ENCODE measurements at places on chromosomes 2 and 18.

DNA sequence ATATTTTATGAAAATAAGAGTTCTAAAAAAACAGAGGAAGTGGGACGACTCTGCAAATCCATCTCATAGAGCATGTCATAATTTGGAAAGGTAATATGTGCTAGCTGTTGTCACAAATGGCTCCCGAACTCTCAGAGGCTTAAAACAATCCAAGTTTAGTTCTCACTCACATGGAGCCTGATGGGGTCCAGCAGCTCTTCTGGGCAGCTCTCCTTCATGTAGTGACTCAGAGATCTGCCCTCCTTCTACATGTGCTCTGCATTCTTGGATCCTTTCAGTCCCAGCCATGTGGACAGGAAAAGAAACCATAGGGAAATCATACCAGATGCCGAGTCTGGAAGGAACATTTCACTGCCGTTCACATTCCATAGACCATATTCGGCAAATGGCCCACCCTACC lies 180.1 kb upstream of the APCDD1 start:
- DNase-seq, result no peak

DNA sequence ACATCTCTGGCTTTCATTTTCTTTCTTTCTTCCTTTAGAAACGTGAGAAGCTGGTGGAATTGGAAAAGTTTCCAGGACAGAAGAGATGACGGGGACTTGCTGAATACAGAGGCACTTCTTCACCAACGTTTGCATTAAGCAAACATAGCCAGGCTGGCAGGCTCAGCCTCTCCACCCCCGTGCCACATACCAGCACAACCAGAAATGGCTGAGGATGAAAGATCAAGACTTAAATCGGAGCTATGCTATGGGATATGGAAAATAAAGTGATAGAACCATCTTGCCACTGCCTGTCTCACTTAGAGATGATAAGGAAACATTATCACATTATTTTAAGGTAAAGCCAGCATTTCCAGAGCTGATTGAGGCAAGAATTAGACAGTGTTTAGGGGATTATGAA lies 483.3 kb downstream of the BCL11A start:
- DNase-seq, result no peak

DNA sequence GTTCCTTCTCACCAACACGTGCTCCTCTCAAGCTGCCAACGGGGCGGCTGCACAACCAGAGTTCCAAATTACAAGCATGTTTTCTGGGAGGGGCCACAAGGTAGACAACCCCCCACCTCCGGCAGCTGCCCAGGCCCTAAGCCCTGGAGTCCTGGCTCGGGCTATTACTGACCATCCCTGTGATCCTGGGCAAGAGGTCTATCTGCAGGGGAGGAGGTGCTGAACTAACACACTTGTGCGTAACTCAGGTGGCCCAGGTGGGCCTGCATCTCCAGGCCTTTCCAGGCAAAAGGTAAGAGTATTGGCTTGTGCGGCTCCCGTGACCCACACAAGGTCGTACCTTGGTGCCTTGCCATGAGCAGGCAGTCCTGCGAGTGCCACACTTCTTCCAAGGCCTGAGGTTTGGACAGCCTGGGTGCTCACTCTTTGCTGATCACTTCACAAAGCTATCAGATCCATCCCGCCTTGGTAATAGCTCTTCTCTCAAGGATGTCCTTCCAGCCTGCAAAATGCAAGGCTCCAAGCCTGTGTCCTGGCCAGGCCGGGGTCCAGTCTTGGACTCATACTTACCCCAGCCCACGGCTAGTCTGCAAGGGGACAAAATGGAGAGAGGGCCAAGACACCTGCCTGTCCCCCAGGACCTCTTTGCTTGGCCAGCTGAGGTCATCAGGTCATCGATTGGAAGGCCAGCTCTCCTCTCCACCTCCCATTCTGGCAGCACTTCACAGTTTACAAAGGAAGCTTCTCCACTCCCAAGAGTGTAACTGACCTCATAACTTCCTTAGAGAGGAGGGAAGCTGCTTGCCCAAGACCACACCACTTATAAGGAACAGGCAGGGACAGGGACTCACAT lies 33.9 kb downstream of the ADRA2B start:
- DNase-seq, result peak; percentile 38

DNA sequence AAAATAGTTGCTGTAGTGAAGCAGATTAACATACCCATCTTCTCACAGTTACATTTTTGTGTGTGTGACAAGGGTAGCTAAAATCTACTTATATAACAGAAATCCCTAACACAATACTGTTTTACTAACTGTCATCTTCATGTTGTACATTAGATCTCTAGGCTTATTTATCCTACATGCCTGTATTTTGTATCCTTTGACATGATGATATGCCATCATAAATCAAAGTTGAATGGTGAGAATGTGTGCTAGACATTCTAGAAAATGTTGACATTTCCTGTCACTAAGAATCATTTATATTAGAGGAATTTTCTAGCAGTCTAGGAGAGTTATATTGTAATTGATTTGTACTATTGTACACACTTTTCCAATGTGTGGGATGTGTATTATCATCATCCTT lies 21.5 kb upstream of the CALCRL start:
- no peak for DNase-seq

GRCh38 chr2:132941296-132942020 lies 271.5 kb upstream of the LYPD1 start:
- DNase-seq, result no peak

DNA sequence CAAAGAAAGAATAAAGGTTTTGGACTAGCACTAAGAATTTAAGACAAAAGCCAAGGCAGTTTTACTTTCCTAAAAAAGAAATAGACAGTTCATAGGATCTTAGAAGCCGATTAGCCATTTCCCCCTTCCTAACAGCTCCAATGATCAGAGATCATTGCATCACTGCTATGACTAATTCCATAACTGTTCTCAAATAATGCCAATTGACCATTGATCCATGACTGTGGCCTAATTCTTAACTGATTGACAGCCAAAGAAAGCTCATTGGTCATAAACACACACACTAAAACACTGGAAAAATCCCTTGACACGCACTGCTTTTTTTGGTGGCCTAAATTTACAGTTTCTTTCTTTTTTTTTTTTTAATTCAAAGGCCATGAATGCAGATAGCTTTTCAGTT lies 345.0 kb upstream of the ACVR2A start:
- DNase-seq, result no peak

GRCh38 chr2:98773907-98774306 lies 43.0 kb upstream of the MGAT4A start:
- DNase-seq, result no peak

DNA sequence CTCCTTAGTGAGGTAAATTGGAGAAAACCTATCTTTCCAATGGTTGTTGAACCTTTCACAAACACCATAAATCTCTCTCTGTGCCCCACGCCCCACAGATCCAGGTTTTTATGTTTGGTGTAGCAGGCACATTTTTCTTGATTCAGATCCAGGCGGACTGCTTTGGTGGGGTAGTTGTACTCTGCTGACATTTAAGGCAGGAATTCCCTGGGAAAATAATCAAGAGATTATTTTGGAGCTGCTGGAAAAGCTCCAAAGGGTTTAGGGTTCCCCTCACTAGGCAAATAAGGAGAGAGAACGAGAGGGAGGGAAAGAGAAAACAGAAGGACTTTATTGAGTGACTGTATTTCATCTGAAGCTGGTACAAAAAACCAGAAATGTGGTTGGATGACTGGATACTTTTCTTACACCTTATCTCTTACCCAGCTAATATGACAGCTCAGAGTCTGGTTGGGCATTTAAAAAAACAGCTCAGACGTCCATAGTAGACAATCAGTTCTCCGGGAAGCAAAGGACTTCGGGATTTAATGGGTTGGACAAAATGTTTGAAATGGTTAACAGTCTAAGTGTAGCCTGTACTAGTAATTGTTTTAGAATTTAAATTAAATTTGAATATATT lies 3.6 kb upstream of the AQP4 start:
- no peak for DNase-seq

GRCh38 chr2:26317377-26318105 lies 28.4 kb upstream of the SELENOI start:
- DNase-seq, result no peak

GRCh38 chr18:78861706-78862105 lies 117.9 kb upstream of the SALL3 start:
- no peak for DNase-seq

GRCh38 chr2:11719230-11719977 lies 27.0 kb upstream of the LPIN1 start:
- no peak for DNase-seq

DNA sequence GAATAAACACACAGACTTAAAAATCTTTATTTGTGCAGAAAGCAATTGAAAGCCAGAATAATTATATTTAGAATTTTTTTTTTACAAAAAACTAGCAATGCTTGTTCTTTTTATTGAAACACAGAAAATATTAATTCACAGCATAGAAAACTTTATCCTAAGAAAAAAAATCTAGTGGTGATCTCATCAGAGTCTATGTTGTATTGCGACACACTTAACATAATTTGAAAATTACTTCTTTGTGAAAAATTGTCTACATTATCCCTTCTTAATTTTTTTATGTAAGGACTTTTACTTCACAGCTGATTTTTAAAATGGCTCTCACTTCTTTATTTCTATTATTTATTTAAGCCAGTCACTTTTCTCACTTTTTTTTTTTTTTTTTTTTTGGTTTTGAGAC lies 103.4 kb downstream of the LDLRAD4 start:
- no peak for DNase-seq

DNA sequence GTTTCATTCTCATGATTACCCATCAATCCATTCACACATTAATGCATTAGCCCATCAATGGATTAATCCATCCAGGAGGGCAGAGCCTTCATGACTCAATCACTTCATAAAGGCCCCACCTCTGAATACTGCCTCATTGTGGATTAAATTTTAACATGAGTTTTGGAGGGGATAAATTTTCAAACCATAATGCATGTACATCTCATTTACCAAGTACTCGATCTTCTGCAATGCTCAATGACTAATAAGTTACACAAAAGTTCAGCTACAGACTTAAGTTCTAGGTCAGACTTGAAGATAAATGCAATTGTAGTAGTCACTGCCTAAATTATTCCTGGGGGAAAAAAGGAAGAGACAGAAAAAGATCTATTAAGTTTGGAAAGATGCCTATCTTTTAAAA lies 120.0 kb upstream of the OSR1 start:
- DNase-seq, result no peak

GRCh38 chr2:4518596-4518995 lies 815.2 kb downstream of the DCDC2C start:
- DNase-seq, result no peak

All from left forelimb (tissue), 1 donor.